ENCODE measurements at places on chromosomes 7 and 10.

DNA sequence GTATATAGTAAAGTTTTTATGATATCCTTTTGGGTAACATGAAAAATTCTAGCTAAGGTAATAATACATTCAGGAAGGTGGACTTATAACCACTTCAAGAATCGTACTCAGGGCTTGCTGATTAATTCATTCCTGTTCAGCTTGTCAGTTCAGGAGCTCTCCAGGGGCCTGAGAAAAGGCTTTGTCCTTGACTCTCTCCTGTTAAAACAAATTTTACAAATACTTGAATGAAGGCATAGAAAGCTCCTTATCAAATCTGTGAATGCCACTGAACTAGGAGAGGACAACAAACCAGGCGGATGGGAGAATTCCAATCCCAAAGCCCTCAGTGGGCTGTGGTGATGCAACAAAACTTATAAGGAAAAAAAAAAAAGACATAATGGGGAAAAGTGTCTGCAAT, 354.5 kb upstream of the ZMIZ1 start:
- DNase-seq, result no peak

GRCh38 chr10:82908096-82908495, 1033.1 kb downstream of the NRG3 start:
- DNase-seq, result no peak

- DNase-seq, result no peak
Observed at GRCh38 chr7:133571076-133571475, 318.2 kb downstream of the EXOC4 start.

DNA sequence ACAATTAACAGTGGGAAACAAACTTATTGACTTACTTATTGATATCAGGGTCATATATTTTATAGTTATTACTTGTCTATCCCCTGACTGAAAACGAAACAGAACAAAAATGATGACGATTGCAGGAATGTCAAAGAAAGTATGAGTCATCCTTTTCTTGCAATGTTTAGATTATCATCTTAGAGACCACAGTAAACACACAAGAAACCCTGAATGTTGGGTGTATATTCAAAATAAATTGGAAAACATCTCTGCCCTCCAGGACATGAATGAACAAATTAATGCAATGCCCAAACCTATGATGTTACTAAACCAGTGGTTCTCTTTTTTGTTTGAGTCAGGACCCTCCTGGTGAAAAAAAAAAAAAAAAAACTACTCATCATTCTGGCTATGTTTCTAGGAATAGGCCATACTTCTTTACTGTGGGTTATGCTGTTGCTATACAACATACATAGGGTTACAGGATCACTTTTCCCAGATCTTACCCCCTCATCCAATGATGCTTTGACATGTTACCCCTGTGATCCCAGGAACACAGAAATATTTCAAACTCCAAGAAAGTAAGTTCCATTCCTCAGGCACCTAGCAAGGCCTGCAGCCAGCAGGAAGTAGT, 623.4 kb upstream of the IGFBP3 start:
- DNase-seq, result peak; percentile 78

DNA sequence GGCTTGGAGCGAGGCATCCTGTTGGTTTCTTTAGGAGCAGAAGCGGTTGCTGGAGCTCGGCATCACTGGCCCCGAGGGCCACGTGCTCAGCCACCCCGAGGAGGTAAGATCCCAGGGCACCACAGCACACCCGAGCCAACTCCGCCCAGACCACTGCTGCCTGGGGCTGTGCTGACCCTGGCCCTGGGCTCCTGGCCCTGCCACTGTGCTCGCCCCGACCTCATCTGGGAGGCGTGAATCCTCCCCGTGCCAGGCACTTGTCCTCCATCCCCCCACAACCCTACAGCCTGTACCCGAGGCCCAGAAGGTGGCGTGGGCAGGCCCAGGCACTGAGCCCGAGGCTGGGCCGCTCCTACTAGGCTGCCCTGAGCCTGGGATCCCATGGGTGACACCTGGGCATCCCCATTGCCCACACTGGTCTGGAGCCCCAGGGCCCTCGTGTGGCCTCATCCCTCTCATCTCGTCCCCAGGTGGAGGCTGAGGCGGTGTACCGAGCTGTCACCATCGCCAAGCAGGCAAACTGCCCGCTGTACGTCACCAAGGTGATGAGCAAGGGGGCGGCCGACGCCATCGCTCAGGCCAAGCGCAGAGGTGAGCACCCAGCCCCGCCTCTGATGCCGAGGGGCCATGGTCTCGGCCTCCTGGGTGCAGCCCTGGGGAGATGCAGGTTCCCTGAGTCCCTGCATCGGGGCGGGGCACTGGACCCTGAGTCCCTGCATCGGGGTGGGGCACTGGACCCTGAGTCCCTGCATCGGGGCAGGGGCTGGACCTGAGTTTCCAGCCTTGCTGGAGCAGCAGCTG, 11.8 kb downstream of the DPYSL4 start:
- no peak for DNase-seq

- no peak for DNase-seq
Observed at GRCh38 chr7:43698460-43699255, 30.7 kb downstream of the COA1 start.

- DNase-seq, result no peak
Observed at GRCh38 chr10:66926841-66927240, 1.0 kb downstream of the LRRTM3 start.

GRCh38 chr10:71246591-71247413, 34.4 kb downstream of the UNC5B start:
- peak; percentile 55 for DNase-seq

DNA sequence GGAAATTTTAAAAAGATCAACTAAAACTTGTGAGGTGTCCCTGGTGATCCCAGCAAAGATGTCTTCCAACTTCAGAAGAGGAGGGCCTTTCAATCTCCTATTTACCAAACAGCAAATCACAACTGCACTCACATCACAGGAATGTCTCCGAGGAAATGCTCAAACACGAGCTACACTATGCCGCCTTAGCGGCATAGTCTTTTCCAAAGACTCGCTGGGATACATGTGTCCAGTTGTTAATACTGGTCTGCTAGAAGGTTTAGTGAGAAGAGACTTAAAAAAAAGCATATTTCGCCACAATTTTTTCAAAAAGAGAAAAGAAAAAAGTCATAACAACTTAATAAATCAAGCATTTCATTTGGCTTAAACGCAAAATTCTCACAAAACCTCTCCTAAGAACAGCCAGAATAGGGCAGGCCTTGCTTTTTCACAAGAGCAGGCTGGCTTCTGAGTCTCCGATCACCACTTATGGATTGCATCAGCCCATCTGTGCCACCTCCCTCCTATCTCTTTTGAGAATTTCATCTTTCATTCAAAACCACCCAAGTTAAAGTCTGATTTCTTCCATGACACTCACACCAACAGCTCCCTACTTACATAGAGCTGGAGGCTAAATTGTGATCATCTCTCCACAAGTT, 66.1 kb downstream of the GNA12 start:
- no peak for DNase-seq

DNA sequence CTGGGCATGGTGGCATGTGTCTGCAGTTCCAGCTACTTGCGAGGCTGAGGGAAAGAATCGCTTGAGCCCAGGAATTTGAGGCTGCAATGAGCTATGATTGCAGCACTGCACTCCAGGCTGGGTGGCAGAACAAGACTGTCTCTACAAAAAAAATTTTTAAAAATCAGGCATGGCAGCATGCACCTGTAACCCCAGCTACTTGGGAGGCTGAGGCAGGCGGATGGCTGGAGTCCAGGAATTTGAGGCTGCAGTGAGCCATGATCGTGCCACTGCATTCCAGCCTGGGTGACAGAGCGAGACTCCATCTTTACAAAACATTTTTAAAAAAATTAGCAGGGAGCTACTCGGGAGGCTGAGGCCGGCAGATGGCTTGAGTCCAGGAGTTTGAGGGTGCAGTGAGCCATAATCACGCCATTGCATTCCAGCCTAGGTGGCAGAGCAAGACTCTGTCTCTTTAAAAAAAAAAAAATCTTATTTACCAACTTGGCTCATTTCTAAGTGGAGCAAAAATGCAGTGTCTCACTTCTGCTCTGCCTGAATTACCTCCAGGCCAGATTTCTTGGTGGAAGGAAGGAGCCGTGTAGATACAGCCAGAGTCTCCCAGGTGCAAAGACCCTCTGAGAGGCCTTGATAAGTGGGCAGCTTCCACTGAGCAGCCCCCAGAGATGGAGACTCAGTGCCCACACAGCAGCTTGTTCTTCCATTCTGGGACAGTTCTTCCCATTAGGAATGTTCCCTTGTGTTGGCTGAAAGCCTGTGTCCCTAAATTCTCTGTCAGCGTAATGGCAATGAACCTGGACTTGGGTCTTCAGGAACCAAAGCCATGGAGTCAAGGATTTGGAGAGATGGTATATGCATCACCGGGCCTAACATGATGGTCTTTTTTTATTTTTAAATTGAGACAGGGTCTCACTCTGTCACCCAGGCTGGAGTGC, 30.0 kb downstream of the GTF2IRD1 start:
- no peak for DNase-seq

GRCh38 chr10:34922138-34922537, 107.0 kb upstream of the PARD3 start:
- no peak for DNase-seq

- no peak for DNase-seq
Observed at GRCh38 chr7:92303761-92304160, 58.0 kb downstream of the ANKIB1 start.

DNA sequence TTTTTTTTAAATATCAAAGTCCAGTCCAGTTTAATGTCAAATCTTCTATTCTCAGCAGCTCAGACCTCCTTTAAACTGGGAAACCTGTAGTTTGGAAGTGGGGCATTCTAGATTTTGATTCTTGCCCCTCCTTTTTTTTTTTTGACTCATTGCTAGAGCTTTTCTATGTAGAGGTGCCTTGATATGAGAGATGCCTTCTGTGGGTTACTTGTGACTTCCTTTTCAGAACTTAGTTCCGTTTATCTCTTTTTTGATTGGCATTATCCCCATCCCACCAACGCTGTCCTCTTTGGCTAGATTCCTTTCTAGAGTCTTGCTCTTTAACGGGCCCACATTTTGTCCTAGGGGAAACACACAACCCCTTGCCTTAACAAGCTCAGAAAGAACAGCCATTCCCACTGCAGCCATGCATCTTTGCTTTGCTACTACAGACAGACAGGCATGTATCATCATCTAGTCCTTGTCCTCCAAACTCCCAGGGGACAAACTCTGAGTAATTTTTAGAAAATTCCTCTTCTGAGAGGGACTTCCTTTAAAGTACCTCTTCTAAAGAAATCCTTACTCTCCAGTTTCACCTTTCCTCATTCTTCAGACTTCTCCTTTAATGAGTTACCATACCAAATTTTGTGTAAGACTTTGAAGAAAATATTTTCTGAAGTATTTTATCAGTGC, 153.6 kb downstream of the PHF14 start:
- no peak for DNase-seq

DNA sequence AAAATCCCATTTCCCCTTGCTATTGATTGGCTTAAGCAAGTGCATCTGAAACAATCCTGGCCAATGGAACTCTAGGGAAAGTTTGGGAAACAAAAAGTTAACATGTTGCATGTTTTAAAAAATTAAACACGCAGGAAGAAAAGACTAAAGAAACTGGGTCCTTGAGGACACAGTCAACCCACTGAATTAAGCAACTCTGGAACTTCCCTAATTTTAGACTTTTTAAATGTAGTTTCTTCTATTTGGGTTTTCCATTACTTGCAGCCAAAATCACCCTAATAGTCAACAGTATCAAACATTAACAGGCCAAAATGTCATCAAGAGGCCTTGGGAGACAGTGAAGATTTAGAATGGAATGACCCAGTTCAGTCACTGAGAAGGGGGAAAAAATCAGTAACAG, 40.6 kb downstream of the OSBPL3 start:
- peak; percentile 7 for DNase-seq

DNA sequence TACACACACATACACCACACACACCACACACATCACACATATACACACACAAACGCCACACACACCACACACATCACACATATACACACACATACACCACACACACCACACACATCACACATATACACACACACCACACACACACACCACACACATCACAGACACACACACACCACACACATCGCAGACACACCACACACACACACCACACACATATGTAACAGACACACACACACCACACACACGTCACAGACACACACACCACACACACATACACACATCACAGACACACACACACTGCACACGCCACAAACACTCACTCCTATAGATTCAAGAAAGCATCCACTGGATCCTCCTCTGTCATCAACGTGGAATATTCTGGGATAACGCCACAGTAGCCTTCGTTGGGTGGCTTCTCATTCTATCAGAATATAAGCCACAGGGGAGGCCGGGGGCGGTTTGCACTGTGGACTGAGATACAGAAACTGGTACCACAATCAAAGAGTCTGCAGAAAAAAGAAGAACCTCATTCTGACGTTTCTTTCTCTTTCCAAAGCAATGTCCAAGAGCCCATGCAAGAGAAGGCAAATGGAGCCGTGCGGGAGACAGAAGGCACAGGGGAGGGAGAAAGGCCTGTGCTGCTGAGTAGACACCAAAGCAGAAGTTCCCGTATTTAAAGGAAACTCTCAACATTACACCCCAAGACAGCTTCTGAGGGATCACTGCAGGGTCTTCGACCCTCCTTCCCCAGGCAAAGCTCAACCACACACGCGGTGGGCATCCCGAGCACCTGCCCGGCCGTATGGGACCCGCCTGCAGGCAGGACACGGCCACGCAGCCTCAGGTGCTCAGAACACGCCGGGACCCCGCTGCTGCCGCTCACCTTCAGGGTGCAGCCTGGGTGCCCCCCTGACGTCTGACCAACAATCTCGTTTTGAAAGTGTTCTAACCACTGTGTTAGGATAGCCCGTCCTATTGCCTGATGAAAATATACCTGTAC, 321.2 kb downstream of the DNAJB6 start:
- DNase-seq, result no peak

DNA sequence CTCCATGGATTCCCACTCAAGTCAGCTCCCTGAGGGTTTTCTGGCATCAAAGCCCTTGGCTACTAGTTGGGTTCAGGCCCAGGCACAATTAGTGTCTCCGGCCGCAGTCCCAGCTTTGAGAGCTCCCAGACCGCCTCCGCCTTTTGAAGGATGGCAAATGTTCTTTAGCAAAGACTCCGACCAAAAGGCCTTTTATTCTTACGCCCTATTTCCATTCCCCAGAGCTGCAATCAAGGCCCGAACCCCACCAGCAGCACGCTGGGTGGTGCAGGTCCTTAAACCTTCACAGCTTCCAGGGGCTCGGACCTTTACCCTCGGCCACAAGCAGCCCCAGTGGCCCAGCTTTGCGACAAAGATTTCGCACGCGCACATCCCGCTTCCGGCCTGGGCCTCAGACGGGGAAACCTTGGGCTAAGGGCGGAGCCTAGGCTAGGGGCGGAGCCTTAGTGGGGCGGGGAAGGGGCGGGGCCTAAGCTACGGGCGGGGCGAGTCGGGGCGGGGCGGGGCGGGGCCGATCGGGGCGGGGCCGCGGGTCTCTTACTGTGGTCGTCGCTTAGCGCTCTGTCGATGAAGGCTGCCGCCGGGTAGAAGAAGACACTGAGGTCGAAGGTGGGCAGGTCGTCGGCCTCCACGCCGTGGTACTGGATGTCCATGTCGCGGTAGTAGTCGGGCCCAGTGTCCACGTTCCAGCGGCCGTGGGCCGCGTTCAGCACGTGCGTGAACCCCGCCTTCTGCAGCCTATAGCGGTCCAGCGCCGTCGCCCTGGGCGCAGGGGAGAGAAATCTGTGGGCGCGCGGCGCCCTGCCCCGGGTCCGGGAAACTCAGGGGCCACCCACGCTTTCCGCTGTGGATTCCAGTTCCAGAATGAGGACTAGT, 68.0 kb upstream of the SAMD8 start:
- no peak for DNase-seq
